ENCODE measurements at places on chromosomes 3 and 15.

GRCh38 chr15:22947101-22948000 lies 32.8 kb downstream of the CYFIP1 start:
- no peak for DNase-seq

- DNase-seq = no peak
Measured at GRCh38 chr3:39671116-39671515, 138.3 kb upstream of the MYRIP start.

DNA sequence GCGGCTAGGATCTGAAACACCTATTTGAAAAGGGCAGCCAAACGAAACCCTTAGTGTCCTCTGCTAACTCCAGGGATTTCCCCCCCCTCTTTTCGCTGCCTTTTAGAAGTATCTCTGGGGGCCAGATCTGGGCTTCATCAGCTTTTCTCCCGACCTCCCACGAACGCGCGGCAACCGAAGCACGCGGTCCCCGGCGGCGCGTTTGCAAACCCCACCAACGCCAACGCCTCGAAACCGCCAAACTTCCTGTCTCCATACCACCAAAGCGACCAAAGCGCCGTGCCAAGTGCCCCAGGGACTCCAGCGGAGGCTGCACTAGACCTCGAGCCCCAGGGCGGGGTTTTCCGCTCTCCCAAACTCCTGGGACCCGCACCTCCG lies 155.8 kb upstream of the FRMD4B start:
- DNase-seq = peak; percentile 38

DNA sequence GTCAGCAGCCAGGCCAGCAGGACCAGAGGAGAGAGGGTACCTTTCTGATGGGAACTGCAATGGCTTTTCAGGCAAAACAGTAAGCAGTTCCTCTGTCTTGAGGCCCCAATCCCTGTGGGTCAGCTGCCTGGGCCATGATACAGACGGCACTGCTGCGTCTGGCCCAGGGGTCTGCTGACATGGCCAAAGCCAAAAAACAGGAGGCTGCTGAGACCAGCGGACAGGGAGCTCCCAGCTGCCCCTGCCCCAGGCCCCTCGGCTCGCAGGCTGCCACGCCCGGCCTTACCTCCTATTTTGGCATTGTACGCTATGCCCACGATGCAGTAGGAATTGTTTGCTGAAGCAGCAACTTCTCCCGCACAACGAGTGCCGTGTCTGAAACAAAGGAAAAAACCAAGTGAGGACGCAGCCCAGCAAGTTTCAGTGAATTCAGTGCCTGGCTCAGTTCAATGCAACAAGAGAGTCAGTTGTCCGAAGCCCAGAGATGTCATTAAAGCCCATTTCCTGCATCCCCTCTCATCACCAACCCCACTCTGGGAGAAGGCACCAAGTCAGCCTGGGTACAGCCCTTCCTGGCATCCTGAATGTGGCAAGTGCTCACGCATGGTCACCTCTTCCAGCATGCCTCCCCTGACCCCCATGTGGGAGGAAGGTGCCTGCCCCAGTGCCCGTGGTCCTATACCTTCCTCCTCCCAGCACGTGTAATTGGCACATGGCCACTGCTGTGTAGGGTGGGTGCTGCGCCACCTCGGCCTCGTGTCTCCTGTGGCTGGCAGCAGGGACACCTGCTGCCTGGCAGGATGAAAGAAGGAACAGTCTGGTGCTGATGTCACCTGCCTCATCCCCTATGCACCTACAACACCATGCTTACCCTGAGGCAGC lies 61.7 kb downstream of the PCSK6 start:
- no peak for DNase-seq

DNA sequence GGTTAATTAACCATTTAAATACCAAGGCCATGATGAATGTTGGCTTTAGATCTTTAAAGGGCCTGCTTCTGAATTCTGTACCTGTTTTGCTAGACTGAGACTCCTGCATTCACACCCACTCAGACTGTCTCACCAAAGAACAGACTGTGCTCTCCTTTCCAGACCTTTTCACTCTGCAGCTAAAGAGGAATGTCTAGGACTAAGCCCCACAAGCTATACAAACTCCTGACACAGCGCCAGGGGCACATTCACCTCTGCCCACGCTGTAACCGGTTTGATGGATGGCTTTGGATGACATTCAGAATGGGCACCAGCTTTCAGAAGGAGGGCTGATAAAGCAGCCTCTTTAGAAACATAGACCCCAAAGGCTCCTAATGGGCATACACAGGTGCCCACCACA lies 200.1 kb downstream of the KCNMB2 start:
- no peak for DNase-seq

GRCh38 chr3:115666920-115667737 lies 43.8 kb downstream of the GAP43 start:
- DNase-seq = no peak

GRCh38 chr15:51771773-51772172 lies 20.4 kb downstream of the TMOD2 start:
- no peak for DNase-seq

- DNase-seq = no peak
Measured at GRCh38 chr15:63997715-63998442, 48.4 kb downstream of the DAPK2 start.

GRCh38 chr3:32713181-32713580 lies 28.2 kb downstream of the CNOT10 start:
- DNase-seq = no peak

DNA sequence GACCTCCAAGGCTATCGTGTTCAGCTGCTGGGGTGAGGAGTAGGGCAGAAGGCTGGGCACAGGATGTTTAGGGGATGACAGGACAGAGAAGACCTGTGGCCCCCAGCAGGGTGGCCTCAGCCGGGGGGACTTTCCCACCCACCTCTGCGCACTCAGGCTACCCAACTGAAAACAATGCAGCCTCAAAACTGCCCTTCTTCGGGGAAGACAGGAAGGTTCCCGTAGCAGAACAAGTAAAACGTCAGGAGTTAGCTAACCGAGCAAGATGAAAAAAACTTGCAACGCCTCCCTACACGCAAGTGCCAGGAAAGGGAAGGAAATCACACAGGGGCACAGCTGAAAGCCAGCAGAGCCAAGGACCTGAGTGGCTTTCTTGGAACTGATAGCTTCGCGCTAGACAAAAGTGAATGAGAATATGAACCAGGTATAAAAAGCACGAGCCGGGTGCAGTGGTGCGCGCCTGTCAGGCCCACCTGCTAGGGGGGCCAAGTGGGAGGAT lies 38.4 kb upstream of the FURIN start:
- no peak for DNase-seq

- no peak for DNase-seq
Measured at GRCh38 chr15:78012643-78013077, 64.9 kb downstream of the TBC1D2B start.

- no peak for DNase-seq
Measured at GRCh38 chr3:159028706-159029105, 226.9 kb downstream of the MFSD1 start.

DNA sequence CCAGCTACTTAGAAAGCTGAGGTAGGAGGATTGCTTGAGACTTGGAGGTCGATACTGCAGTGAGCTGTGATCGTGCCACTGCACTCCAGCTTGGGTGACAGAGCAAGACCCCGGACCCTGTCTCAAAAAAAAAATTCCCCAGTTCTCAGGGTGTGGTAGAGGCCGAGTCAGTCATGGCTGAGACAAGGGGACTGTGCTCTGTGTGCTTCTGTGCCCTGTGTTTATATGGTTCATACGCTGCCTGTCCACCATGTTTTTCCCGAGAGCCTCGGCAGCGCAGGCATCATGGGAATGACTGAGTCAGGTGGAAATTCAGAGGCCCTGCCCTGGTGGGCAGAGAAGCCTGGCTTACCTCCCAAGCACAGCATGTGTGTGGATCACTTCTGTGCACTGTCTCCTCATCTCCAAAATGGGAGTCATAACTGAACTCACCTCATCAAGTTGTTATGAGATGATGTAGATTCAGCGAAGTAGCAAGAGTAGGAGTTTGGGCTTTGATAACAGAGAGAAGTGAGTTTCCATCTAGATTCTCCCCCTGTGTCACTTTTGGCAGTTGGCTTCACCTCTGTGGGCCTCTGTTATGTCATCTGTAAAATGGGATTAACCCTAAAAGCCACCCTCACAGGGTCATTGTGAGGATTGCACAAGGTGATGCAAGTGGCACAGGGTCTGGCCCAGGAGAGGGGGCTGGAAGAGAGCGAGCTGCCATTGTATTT lies 56.9 kb downstream of the FLNB start:
- no peak for DNase-seq

DNA sequence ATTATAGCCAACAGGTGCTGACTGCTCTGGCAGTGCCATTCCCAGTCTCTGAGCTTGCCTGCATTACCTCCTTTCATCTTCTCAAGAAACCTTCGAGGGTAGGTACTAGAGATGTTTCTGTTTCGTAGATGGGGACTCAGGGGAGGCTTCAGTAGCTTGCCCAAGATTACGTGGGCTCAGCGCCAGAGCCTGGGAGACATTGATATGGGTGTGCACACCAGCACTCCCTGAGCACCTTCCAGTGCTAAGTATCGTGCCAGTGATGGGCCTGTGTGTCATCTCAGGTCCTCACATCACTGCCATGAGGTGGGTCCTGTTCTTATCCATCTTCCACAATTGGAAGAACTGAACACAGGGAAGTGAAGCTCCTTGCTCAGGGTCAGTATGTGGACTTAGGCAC lies 15.2 kb downstream of the TSEN2 start:
- no peak for DNase-seq

- DNase-seq = no peak
Measured at GRCh38 chr15:36880224-36880912, 220.0 kb downstream of the MEIS2 start.

GRCh38 chr3:152621967-152622810 lies 212.7 kb upstream of the P2RY1 start:
- no peak for DNase-seq

DNA sequence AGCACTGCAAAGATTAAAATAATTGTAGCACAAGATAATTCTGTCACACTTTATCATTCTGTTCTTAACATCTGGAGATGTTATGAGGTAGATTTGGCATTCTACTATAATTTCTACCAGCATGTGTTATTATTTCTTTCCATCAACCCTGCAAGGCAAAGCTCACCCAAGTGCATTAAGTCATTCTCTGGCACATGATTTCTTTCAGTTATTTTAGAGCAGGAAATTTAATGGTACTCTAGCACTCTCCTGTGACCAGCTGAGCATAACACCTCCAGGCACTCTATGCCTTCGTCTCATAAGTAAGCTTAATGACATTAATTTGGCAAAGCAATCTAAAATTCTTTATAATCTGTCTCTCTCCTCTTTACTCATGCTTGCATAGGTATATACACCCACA lies 300.2 kb upstream of the GPR149 start:
- DNase-seq = no peak

DNA sequence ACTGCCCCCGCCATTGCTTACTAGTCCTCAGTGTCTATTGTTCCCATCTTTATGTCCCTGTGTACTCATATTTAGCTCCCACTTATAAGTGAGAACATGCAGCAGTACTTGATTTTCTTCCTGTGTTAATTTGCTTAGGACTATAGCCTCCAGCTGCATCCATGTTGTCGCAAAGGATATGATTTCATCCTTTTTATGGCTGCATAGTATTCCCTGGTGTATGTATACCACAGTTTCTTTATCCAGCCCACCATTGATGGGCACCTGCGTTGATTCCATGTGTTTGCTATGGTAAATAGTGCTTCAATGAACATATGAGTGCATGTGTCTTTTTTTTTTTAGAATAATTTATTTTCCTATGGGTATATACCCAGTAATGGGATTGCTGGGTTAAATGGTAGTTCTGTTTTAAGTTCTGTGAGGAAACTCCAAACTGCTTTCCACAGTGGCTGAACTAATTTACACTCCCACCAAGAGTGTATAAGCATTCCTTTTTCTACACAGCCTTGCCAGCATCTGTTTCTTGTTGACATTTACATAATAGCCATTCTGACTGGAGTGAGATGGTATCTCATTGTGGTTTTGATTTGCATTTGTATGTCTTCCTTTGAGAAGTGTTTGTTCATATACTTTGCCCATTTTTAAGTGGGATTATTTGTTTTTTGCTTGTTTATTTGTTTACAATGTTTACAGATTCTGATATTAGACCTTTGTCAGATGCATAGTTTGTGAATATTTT lies 53.7 kb downstream of the GALK2 start:
- DNase-seq = no peak

Data from SK-N-DZ (cell line).